ENCODE measurements at places on chromosomes 12 and 14.

- no peak for DNase-seq
Measured at GRCh38 chr12:124457287-124458219, 109.9 kb downstream of the NCOR2 start.

- DNase-seq = no peak
Measured at GRCh38 chr14:96096639-96097610, 57.8 kb downstream of the C14orf132 start.

DNA sequence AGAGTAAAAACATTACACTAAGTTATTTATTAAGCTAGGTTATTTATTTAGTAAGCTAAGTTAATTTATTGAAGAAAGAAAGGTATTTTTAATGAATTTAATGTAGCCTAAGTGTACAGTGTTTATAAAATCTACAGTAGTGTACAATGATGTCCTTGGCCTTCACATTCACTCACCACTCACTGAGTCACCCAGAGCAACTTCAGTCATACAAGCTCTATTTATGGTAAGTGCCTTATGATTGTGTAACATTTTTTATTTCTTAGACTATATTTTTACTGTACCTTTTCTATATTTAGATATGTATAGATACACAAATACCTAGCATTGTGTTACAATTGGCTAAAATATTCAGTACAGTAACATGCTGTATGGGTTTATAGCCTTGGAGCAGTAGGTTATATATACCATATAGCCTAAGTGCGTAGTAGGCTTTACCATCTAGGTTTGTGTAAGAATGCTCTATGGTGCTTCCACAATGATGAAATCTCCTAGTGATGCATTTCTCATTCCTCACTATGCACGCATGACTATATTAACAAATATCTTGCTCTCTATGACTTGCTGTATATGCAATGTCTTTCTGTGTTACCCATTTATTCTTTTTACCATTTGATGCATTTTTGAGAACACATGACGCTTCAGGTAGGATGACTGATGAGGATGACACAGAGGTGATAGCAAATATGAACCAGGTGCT is 309.6 kb upstream of the ATXN7L3B start:
- DNase-seq = no peak

GRCh38 chr12:25853316-25854095 is 105.0 kb upstream of the RASSF8 start:
- no peak for DNase-seq

DNA sequence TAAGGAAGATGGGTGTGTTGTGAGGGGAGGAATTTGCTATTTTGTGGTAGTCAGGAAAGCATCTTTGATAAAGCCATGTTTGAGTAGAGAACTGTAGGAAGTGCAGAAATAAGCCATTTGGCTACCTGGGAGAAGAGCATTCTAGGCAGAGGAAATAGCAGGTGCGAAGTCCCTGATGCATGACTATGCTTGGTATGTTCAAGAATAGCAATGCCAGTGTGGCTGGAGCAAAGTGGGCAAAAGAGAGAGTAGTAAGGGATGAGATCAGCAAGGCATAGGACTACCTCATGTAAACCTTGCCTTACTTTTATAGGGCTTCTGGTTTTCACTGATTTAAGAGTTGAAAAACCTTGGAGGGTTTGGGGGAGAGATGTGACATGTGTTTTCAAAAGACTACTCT is 365.5 kb upstream of the GARIN6 start:
- DNase-seq = no peak

DNA sequence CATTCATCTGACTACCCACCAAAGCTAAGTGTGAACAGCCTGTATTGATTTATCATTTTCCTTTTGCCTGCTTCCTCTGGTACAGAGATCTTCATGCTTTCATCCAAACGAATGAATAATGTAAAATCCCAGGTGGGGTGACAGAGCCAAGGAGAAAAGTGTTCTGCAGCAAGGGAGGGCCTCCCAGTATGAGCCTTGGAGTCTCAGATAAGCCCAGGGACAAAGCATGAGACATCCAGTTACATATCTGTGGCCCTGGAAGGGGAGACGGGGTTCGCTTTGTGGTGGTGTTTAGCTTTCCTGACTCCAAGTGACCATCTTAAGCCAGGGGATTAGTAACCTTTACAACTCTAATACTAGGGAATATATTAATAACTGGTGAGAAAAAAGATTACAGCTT is 177.1 kb downstream of the ETV6 start:
- no peak for DNase-seq

GRCh38 chr14:39015964-39016577 is 87.0 kb downstream of the SEC23A start:
- no peak for DNase-seq

DNA sequence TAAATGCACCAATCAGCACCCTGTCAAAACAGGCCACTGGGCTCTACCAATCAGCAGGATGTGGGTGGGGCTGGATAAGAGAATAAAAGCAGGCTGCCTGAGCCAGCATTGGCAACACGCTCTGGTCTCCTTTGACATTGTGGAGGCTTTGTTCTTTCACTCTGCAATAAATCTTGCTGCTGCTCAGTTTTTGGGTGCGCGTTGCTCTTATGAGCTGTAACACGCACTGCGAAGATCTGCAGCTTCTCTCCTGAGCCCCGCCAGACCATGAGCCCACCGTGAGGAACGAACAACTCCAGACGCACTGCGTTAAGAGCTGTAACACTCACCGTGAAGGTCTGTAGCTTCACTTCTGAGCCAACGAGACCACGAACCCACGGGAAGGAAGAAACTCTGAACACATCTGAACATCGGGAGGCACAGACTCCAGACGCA is 8.4 kb upstream of the PIANP start:
- DNase-seq = no peak

DNA sequence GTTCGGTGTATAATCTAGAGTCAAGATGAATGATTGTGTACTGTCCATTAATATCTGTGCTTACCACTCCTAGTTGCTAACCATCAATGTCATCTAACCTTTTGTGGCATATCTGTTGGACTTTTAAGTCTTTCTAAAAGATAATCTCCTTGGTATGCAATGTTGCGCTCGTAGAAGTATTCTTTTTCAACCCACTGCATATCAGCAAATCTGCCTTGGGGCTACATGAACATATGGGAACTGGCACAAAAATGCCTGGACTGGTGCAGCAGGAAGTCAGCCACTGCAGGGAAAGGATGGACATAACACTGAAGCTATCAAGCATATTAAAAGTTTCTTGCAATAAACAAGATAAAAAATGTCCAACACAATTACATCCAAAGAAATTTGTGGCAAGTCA is 124.3 kb upstream of the SLC38A4 start:
- DNase-seq = no peak
